Adrenal gland (tissue), 19 donors: ENCODE measurements at places on chromosomes 5 and 9. TPM values are rescaled to one million over a fixed set of nuclear protein-coding genes. Genes with fewer than 3 reads are reported as not detected.

GRCh38 chr5:117803533-117803932 lies 1184.8 kb downstream of the DTWD2 start:
- no peak overlapping the region for H3K4me3 ChIP-seq
- H3K27me3 ChIP-seq, result no peaks in the 10 kb centered on the region
- no peaks in the 10 kb centered on the region for H3K36me3 ChIP-seq
- no peak overlapping the region for H3K27ac ChIP-seq
- H3K4me1 ChIP-seq, result no peaks in the 10 kb centered on the region

- no peak for DNase-seq
Measured at GRCh38 chr5:83740741-83741140, 20.1 kb upstream of the HAPLN1 start.

- H3K36me3 ChIP-seq, result no peaks in the 10 kb centered on the region
- no peak overlapping the region for H3K27ac ChIP-seq
- DNase-seq, result no peak
Measured at GRCh38 chr5:72467461-72467860, 39.7 kb downstream of the ZNF366 start.

DNA sequence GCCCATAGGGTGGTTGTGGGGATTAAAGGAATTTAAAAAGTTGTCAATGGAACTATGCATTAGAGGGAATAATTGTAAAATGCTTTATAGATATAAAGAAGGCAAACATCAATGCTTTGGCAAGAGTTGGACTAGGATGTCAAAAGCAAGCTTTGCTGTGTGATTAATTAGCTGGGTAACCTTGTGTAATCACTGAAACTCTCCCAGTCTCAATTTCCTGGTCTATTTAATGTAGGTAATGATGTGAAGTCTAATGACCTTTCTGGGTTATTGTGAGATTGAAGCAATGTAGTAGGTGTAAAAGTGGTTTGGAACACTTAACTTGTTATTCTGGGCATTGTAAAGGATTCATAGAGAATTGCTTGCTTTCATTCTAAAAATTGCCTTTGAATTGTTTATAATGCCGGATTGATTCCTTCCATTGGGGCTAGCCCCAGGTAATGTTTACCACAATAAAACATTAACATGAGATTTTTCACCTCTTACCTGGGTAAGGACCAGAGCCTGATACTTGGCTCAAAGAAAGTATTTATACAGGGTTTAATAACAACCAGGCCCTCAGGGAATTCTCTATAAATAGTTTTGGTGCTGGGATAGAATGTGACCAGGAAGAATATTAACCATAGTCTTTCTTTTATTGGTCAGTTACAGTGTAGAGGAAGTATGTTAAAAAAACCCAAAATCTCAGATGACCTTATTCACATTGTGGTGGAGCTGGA lies 30.0 kb upstream of the CLINT1 start:
- H3K27ac ChIP-seq, result no peak overlapping the region
- no peak for DNase-seq
- no peaks in the 10 kb centered on the region for H3K27me3 ChIP-seq
- no peak overlapping the region for H3K4me3 ChIP-seq
- no peaks in the 10 kb centered on the region for H3K36me3 ChIP-seq
- H3K4me1 ChIP-seq, result no peaks in the 10 kb centered on the region

GRCh38 chr9:133370685-133371084 lies 5.2 kb downstream of the SURF4 start:
- peak overlapping the region; percentile 28 for H3K27ac ChIP-seq
- no peak overlapping the region for H3K4me3 ChIP-seq
- no peak for DNase-seq
- no peaks in the 10 kb centered on the region for H3K36me3 ChIP-seq
- H3K27me3 ChIP-seq, result no peaks in the 10 kb centered on the region
- H3K4me1 ChIP-seq, result peaks cover 23% of the 10 kb centered on the region

GRCh38 chr9:10612641-10613398 lies at the start of gene PTPRD:
Gene PTPRD, minus strand, starts transcription at chr9:10613002.
- peak; percentile 2 for DNase-seq
- H3K36me3 ChIP-seq, result no peaks in the 10 kb centered on the region
- no peaks in the 10 kb centered on the region for H3K4me1 ChIP-seq

- peak; percentile 45 for DNase-seq
- H3K27me3 ChIP-seq, result no peaks in the 10 kb centered on the region
- no peaks in the 10 kb centered on the region for H3K36me3 ChIP-seq
- peaks cover 16% of the 10 kb centered on the region for H3K4me1 ChIP-seq
- H3K27ac ChIP-seq, result peak overlapping the region; percentile 84
- no peak overlapping the region for H3K4me3 ChIP-seq
Measured at GRCh38 chr9:86099701-86100364, 475 bp upstream of the GOLM1 start.

DNA sequence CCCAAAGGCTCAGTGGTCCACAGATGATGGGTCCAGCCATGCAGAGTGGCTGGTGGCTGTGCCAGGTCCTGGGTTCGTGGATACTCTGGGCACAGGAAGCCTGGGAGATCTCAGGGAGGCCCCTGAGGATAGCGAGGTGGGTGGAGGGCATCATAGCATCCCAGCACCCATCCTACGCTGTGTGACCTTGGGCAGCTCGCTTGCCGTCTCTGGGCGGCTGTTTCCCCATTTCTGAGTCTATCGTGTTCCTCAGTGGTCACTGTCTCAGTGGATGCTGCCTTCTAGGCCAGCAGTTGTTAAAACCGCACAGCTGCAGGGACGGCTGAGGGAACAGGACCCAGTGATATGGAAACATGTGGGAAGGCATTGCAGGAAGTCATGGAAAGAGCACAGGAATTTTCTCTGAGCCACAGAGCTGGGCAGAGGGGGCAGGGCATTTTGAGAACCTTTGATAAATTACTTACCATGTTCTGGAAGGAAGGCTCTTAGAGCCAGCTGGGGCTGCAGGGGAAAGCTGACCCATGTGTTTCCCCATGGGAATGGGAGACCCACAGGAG lies 86.4 kb upstream of the COL5A1 start:
- H3K4me3 ChIP-seq, result no peak overlapping the region
- H3K36me3 ChIP-seq, result no peaks in the 10 kb centered on the region
- no peak for DNase-seq
- H3K27me3 ChIP-seq, result peaks cover 3% of the 10 kb centered on the region
- no peaks in the 10 kb centered on the region for H3K4me1 ChIP-seq
- H3K27ac ChIP-seq, result no peak overlapping the region

DNA sequence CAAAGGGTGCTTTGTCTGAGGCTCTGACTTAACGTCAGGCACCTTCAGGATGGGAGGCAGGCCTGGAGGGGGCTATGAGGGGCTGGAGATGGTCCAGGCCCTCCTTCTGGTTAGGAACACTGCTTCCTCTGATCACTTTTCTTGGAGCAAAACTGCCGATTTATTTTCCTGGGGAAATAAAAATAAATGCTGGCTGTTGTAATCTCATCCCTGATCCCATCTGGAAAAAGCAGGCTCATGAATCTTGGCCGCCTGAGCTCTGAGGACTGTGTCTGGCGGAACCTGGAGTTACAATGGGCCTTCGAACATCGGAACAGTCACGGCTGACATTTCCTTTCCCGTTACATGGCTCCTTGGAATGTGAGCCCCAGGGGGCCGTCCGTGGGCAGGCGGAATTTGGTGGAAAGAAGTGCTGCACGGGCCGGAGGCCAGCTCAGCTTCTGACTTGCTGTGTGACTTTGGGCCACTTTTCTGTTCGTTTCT lies 157.8 kb downstream of the RGS3 start:
- H3K4me3 ChIP-seq, result no peak overlapping the region
- peaks cover 23% of the 10 kb centered on the region for H3K4me1 ChIP-seq

GRCh38 chr5:71903808-71904207 lies 184.7 kb downstream of the CARTPT start:
- H3K4me3 ChIP-seq, result no peak overlapping the region
- no peak for DNase-seq
- H3K36me3 ChIP-seq, result no peaks in the 10 kb centered on the region

DNA sequence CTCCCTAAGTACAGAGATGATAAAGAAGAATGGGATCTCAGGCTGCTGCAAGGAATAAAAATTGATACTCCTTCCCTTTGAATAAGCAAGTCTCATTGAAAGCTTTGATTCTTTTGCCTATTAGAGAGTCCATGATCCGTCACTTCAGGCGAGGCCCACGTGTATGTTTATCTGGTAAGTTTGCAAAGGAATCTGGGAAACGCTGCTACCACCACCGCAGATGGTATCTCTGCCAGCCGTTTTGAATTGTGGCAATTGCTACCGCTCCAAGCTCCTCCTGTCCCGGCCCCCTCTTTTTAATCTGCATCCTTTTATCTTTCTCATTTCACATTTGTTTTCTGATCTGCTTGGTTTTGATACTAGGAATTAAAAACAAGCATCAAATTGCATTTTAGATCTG lies 42.9 kb upstream of the GRIA1 start:
- H3K4me1 ChIP-seq, result no peaks in the 10 kb centered on the region
- no peak for DNase-seq
- no peak overlapping the region for H3K27ac ChIP-seq
- H3K36me3 ChIP-seq, result no peaks in the 10 kb centered on the region
- no peaks in the 10 kb centered on the region for H3K27me3 ChIP-seq

GRCh38 chr9:33785914-33786313 lies 9.4 kb upstream of the PRSS3 start:
- DNase-seq, result no peak
- no peak overlapping the region for H3K4me3 ChIP-seq
- no peaks in the 10 kb centered on the region for H3K36me3 ChIP-seq
- H3K4me1 ChIP-seq, result no peaks in the 10 kb centered on the region

DNA sequence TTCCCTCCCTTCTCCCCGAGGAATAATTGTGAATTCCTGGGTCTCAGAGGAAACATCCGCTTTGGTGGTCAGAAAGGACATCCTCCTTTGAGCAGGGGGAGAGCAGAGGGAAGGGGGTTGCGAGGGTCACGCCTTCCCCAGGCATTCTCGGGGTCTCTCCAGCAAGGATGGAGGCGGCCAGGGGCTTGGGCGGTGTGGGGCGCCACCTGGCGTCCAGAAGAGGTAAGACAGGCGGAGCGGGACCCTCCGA lies 129.1 kb downstream of the KCNIP1 start:
- no peak for DNase-seq
- H3K27ac ChIP-seq, result peak overlapping the region; percentile 89
- H3K27me3 ChIP-seq, result no peaks in the 10 kb centered on the region
- H3K36me3 ChIP-seq, result no peaks in the 10 kb centered on the region
- peaks cover 5% of the 10 kb centered on the region for H3K4me1 ChIP-seq
- H3K4me3 ChIP-seq, result no peak overlapping the region

DNA sequence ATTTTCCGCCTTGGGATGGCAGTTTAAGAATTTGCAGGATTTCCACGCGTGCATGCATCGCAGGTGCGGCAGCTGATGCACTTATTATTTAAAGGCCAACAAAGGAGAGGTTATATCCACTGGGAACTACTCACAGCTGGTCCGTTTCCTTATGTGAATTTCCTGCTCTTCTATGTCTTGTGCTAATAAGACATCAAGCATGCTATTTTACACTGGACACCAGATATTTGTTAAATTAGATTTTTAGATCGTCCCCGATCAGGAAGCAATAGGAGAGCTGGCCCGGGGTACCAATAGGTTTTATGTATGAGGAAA lies 476 bp upstream of the DTWD2 start:
- peak overlapping the region; percentile 83 for H3K4me3 ChIP-seq
- no peaks in the 10 kb centered on the region for H3K36me3 ChIP-seq
- DNase-seq, result no peak
- no peak overlapping the region for H3K27ac ChIP-seq
- H3K4me1 ChIP-seq, result peaks cover 5% of the 10 kb centered on the region

DNA sequence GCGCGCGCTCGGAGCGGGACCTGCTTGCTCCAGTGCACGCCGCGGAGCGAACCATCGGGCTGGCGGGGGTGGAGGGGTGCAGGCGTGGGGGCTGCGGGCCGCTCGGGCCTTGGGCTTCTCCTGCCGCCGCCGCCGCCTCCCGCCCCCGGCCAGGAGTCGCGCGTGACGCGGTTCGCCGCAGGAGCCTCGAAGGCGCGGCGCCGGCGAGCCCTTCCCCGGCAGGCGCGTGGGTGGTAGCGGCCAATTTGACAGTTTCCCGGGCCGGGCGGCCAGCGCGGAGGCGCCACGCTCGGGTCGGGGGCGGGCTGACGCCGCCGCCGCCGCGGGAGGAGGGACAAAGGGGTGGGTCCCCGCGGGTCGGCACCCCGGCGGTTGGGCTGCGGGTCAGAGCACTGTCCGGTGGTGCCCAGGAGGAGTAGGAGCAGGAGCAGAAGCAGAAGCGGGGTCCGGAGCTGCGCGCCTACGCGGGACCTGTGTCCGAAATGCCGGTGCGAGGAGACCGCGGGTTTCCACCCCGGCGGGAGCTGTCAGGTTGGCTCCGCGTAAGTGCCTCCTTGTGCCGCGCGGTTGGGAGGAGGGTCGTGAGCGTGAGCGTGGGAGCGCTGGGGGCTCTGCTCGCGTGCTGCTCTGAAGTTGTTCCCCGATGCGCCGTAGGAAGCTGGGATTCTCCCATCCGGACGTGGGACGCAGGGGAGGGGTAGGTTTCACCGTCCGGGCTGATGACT lies at the start of gene TJP2:
TJP2 (plus strand) TSS at position 387 of the 725 bp plus-strand sequence; CDS start at position 483, 96 bp downstream.
- no peaks in the 10 kb centered on the region for H3K27me3 ChIP-seq
- H3K36me3 ChIP-seq, result no peaks in the 10 kb centered on the region
- peak; percentile 80 for DNase-seq
- H3K4me1 ChIP-seq, result peaks cover 6% of the 10 kb centered on the region

- H3K4me3 ChIP-seq, result no peak overlapping the region
- H3K36me3 ChIP-seq, result no peaks in the 10 kb centered on the region
- no peaks in the 10 kb centered on the region for H3K4me1 ChIP-seq
Measured at GRCh38 chr5:119365847-119366539, 10.2 kb downstream of the TNFAIP8 start.

- no peak overlapping the region for H3K27ac ChIP-seq
- no peaks in the 10 kb centered on the region for H3K36me3 ChIP-seq
- no peaks in the 10 kb centered on the region for H3K27me3 ChIP-seq
- no peak for DNase-seq
- peaks cover 37% of the 10 kb centered on the region for H3K4me1 ChIP-seq
Measured at GRCh38 chr9:38015906-38016305, 53.1 kb downstream of the SHB start.

DNA sequence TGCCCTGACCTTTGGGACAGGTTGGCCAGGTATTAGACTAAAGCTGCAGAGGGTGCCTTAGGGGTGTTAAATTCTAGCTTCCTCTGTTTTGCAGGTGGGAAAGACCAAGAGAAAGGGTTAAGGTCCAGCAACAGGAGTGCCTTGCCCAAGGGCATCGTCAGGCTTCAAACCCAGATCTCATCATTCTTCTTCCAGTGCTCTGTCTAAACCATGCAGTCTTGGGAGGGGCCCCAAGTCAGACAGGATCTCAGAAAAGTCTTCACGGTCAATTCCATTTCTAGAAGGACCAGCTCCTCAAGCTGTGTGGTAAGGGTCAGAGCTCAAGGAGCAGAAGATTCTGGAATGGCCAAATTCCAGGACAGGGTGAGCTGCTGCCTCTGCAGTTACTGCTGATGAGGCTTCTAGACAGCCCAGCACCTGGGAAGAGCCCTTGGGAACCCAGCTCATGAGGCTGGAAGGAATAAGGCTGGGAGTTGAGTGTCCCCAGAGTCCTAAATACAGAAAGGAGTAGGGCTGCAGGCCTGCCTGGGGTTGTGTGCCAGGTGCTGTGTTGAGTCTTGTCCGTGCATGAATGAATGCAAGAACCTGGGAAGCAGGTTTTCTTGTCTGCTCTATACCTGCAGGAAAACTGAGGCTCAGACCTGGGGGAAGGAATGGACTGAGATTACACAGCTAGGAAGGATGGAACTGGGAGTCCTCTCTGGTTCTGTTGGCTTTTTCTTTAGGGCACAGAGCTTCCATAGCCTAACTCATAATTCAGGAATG lies 69.3 kb downstream of the WWC1 start:
- no peaks in the 10 kb centered on the region for H3K4me1 ChIP-seq
- no peaks in the 10 kb centered on the region for H3K36me3 ChIP-seq
- no peak for DNase-seq
- H3K27ac ChIP-seq, result no peak overlapping the region
- no peak overlapping the region for H3K4me3 ChIP-seq
- H3K27me3 ChIP-seq, result no peaks in the 10 kb centered on the region

The LIFR gene
- 102 TPM for total RNA-seq

The STK10 gene
- total RNA-seq, result 39.1 TPM

The OCLN gene
- 3.0 TPM for total RNA-seq

The SMIM33 gene
- not detected for total RNA-seq

The TIGD6 gene
- 9.3 TPM for total RNA-seq

The HRCT1 gene
- total RNA-seq, result 5.9 TPM

The ZFYVE16 gene
- total RNA-seq, result 56.3 TPM

The CCNJL gene
- total RNA-seq, result 5.9 TPM
